Fibroblast of the conjunctiva (primary cell): ENCODE measurements at places on chromosomes 12 and 14.

DNA sequence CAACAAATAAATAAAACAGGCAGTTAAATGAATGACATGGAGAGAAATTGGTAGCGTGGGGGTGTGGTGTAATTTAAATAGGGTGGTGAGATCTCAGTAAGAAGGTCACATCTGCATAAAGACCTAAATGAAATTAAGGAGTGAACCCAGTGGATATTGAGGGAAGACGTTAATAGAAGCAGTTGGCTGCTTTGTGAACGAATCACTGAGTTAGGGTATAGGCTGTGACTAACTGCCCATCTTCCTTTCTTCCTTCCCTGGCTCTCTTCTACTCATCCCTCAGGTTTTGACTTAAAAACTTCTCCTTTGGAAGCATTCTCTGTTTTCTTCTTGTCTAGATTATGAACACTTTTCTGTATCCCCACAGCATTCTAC, 64.7 kb downstream of the BTG1 start:
- no peak for DNase-seq

GRCh38 chr14:25090716-25091454, 40.9 kb upstream of the STXBP6 start:
- no peak for DNase-seq

DNA sequence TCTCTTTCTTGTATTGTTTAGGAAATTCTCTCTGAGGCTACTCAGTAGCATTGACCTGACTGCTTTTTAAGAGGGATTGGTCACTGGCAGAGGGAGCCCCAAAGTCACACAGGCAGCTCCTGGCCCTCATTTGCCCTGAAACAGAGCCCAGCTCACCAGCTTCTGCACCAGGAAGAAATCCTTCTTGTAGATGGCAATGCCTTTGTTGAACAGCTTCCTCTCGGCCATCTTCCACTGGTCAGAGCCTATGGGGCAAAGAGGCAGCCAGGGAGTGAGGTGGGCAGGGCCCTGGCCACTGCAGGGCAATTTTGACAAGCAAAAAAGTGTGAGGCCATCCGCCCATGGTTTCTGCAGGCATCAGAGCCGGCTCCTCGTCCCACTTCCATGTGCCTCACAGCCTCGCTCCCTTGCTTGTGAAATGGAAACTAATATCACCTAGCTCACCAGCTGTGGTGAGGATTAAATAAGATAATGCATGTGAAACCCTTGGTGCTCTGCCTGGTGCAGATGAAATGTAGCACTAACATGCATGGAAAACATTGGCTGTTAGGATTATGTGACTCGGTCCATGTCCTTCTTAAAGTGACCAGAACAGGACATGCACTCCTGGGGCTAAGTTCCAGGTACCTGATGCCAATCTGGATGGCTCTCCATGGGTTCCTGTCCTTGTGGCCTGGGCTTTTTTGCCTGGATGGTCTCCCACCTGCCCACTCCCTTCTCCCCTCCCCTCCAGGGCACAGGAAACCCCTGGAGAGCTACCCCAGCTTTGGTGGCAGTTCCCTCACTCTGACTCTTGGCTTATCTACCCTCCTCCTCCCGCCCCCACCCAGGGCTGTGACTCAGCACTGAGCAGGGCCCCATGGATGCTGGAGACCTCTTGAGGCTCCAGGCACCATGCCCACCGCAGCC, 11.2 kb upstream of the PNMA1 start:
- DNase-seq: no peak

- no peak for DNase-seq
Observed at GRCh38 chr12:31867292-31867691, 91.9 kb upstream of the RESF1 start.
